ENCODE measurements at places on chromosomes 5 and 9.

DNA sequence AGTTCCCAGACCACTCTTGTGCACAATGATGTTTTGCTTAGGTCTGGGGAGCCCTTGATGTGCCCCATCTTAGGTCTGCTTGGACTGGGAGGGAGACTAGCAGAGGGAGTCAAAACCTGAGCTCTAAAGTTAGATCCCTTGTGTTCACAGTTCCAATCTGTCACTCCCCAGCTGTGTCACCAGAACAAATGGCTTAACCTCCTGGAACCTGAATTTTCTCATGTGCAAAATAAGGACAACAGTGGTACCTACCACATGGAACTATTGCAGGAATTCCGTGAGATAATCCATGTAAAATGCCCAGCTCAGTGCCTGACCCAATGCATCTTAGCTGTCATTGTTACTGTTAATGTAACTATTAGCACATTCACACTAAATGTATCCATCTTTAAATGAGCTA lies 45.5 kb downstream of the GALNT10 start:
- DNase-seq, result no peak

DNA sequence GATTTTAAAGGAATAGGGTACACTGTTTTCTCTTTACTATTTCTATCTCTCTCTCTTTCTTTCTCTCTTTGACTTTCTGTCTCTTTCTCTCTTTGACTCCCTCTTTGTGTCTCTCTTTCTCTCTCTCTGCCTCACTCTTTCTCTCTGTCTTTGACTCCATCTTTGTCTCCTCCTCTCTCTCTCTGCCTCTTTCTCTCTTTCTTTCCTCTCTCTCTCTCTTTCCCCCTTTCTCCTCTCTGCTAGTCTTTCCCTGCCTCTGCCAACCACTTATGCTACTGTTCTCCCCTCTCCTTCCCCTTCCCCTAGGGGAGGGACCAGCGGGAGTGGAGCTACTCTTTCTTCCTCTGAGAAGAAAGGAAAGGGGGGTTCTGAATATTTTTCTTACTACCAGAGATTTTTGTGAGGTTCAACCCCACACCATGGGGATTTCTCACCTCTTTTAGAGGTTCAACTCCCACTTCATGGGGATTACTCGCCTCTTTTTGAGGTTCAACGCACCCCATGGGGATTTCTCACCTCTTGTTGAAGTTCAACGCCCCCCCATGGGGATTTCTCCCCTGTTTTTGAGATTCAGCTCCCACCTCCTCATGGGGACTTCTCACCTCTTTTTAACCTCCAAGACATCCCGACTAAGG lies 309.9 kb downstream of the NR3C1 start:
- DNase-seq, result no peak

DNA sequence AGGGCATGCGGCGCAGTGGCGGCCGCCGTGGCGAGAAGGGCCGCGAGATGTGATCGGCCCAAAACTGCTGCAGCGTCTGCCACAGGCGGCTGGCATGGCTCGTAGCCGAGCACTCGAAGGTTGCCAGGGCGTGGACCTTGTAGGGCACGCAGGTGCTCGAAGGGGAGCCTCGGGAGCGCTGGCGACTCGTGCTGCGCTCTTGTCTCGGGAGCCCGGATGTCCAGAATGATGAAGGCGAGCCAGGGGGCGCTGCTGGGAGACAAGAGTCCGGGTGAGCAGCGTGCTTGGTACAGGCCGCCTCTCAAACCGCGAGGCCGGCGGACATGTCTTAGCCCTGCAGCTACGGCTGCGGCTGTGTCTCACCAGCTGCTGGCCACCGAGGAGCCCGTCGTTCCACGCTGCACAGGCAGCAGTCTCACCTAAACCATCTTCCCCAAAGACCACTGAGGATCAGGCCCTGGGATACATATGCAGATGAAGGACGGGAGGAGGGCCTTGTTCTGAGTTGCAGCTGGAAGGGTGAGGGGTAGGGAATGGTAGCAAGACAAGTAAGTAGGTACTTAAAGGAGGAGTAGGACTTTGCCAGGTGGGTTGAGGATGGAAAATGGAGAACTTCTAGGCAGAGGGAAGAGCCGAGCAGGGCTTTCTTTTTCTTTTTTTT lies 1.7 kb downstream of the CBY3 start:
- peak; percentile 54 for DNase-seq

- DNase-seq, result no peak
Observed at GRCh38 chr5:115888027-115888426, 46.3 kb downstream of the AP3S1 start.

DNA sequence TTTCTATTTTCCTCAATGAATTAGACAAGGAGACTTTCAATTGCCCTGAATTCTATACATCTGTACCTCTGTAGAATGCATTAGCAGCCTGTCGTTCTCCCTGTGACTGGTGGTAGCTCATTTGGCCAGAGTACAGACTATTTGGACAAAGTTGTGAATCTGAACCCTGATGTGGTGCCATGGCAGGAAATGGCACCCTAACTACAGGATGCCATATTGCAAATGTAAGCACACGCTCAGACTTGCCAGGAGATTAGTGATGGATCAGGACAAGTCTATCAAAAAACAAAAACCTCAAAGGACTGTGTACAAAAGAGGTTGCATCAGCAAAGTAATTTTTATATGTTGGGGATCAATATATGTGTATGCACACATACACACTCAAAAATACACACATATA lies 58.3 kb downstream of the SVEP1 start:
- no peak for DNase-seq

DNA sequence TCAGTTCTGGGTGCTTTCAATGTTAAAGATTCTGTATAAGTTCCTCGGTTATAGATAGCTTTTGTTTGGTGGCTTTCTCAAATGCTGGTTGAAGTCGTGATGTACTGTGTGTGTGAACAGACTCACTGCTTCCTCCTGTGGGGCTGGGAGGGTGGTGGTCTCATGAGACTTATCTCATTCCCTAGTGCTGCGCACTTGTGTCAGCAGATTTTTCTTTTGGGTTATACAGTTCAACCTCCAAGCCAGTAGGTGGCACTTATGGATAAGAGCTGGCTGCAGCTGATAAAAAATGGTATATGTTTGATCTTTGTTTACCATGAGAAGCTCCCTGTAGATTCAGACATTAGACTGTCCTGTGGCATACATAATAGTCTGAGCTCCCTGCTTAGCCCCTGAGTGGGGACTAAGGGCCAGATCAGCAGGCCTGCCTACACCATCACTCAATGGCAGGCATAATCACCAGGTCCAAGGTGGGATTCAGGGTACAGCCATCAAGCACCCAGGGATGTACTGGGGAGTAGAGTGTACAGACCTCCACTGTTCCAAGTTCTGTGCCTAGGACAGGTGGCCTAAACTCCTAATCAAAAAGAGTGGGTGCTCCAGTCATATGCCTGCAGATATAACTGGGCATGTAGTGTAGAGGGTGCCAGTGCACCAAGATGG lies 174.2 kb downstream of the OXCT1 start:
- DNase-seq, result no peak

DNA sequence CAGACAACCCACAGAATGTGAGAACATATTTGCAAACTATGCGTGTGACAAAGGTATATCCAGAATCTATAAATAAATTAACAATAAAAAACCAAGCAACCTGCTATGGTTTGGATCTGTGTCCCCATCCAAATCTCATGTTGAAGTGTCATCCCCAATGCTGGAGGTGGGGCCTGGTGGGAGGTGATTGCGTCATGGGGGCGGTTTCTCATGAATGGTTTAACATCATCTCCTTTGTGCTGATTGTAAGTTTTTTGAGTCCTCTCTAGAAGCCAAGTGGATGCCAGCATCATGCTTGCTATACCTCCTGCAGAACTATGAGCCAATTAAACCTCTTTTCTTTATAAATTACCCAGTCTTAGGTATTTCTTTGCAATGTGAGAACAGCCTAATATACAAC lies 335.4 kb downstream of the MAN2A1 start:
- DNase-seq, result no peak

- no peak for DNase-seq
Observed at GRCh38 chr9:97717866-97718265, 20.7 kb upstream of the XPA start.

DNA sequence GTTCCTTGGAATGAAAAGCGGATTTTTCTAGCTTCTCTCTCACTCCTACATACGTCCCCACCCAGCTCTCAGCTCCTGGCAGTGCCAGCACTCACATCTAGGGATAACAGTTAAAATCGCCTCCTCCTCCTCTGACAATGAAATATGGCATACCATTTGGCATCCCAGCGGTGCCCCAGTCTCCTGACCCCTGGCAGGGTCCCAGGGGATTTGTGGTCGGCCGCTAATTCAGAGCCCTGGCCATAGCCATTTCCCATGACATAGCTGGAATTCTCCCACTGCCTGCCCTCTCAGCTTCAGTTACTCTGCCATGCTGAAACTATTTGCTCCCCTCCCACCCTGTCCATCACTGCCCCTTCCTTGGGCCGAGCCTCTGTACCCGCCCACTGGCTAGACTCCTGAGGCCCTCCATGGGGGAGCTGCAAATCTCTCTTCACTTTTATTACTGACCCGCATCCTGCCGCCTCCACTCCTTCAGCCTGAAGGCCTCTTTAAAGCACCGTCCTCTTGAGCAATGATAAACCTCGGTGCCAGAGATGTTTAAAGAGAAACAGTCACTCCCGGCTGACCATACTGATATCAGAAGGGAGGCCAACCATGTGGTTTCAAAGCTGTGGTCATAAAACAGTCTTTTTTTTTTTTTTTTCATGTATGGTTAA lies 139.8 kb downstream of the SLIT3 start:
- no peak for DNase-seq

- DNase-seq, result no peak
Observed at GRCh38 chr9:35687972-35688557, 1.7 kb downstream of the TPM2 start.

DNA sequence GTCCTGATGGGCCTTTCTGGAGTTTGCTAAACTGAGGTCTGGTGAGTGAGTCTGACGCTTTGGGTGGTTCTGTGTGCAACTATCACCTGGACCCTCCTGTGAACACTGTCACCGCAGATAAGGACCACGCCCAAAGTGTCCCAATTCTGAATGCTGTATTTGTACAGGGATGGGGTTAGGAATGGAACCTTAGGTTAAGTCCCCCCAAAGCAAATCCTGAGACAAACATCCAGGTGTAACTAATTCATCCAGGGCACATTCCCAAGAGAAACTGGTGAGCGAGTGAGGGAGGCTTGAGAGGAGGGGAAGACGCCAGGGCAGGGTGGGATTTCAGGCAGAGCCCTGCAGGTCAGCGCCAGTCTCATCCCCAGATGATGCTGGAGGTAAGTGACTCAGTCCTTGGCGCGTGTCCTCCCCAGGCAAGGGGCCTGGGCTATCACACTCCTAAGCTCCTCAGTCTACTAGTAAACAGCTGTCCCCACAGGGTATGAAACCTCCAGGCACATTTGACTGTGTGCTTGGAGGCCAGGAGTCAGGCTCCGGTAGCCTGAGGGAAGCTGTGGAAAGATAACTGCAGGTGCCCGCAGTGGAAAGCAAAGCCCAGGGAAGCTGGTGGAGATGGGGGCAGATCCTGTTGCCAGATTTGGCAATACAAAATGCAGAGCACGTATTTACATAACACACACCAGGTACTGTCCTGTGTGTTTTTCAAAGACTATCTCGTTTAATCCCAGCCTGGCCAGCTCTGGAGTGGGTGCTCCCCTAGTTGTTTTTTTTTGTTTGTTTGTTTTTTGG lies 66.7 kb downstream of the IL6ST start:
- DNase-seq, result no peak

- no peak for DNase-seq
Observed at GRCh38 chr5:174789596-174789995, 65.2 kb downstream of the MSX2 start.

DNA sequence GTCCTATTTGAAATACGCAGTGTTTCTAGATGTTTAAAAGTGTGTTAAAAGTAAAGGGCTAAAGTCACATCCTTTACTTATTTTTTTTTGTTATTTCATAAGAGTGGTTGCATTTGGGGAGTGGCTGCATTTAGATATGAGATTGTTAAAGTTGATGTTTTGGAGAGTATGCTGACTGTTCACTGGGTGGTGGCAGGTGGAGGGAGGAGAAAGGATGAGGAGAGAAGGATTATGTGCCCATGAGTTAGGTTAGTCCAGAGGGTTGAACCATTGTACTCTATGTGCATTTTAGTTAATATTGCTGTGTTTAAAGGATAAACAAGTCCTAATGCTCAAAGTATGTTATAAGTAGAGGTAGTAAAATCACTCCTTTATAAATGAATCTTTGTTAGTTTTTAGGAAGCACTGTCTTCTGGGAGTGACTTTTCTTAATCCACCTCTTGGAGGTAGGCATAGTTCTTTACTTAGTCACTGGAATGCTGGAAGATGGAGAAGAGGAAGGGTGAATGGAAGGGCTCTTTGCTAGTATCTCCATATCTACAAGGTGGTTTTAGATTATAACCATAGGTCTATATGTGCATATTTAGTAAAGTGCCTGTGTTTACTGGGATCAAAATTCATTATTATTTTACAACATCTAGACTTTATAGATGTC lies 332.3 kb downstream of the NPR3 start:
- DNase-seq, result no peak

GRCh38 chr9:14812806-14813205 lies 90.3 kb upstream of the CER1 start:
- no peak for DNase-seq

DNA sequence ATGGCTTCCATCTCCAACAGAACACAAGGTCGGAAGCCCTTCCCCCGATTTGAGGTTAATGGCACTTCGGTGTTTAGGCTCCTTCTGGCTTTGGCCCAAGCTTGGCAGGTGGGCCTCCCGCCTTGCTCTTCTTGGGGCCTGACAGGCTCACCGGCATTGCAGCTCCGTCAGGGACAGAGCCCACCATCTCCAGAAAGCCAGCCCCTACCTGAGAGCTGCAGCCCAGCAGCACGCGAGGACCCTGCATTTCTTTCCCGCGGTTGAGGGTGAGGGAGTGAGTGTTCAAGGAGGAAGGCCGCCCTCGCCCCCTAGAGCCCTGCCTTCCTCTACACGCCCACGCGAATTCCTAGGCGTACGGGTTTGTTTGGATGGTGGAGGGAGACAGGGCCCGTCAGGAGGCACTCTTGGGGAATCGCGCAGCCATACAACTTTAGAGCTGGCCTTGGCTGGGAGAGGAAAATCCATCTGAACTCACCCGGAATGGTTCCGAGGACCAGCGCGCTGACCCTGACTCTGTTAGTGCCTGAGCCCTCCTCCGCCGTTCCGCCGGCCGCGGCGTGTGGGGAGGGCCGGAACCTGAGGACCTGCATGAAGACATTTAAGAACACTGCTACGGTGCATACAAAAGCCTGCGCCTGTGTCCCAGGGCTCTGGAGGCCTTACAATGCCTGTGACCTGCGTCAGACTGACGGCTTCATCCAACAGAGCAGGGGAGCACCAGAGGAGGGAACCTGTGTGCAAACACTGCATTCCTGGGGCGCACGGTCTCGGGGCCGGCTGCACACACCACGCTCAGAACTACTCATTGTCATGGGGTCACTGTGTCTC lies 73.8 kb downstream of the MRPL36 start:
- DNase-seq, result no peak

Measured in activated CD4-positive, alpha-beta T cell treated with anti-CD3 and anti-CD28 coated beads, Interleukin-2, amount 50 U/mL, for 4 hours (primary cell).